NCI-H1092 (cell line): ENCODE measurements at places on chromosomes 2 and 18.
A peak's percentile ranks its signal among the peaks of the same experiment; 100 is the strongest.

DNA sequence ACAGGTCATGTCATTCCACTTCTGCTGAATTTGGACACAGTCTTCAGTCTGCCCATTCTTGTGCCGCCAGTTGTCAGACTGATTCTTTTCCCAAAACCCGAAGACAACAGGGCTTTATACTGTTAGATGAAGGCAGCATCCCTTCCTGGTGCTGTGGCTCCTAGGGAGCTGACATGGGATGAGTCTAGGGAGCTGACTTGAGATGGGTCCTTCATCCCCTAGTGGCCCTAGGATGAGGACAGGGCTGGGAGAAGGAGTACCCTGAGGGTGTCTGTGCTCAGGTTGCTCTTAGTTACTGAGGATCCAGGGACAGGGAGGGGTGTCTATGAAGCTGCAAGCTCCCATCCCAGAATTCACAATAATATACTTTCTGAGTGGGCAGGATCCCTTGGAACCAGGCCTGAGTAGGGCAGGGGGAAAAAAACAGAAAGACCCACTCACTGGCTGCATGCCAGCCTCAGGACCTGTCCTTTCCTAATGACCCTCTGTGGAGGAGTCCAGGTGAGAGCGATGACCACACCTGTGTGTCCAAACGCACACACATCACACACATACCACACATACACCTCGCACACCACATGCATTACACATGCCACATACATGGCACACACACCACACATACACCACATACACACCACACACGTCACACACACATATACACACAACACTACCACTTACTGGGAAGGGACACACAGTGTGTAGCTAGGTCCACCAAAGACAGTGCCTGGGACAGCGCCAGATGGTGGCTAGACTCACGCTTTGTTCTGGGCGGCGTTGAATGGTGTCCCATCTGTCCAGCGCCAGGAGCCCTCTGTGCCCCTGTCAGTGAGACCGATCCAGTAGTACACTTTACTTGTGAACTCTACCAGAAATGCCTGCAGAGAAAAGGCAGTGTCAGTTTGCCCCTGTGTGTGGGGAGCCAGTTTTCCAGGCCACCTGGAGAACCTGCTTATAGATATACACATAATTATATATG is 11.1 kb downstream of the CLEC4F start:
- no peak for DNase-seq

DNA sequence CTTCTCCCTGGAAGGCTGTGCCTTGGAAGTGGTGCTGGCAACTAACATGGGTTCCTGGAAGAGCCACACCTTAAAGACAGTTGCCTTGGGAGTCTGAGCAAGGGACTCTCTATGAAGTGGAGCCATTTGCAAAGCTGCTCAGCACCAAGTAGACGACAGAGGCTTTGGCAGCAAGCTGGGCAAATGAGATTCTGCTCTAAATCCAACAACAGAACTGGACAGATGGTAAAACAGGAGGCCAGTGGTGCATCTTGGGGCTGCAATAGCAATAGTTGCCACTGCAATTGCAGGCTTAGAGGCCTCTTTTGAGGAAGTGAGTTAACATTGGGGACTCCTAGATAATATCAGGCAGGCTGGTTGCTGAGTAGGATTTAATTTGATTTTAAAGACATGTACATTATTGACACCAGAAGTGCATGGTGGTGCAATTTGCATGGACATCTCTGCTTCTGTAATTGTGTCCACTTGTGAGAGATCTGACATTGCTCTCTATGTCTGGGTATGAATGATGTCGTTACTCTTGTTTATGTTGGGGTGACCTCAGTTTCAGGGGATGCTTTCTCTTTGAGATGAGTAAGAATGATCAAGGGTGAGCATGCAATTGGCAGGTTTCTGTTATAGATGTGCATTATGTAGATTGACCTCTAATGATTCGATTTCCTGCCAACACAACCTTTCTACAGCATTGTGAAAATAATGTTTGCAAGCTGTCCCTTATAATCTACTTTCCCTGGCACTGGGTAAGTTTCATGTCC is 568.3 kb upstream of the MEX3C start:
- no peak for DNase-seq

DNA sequence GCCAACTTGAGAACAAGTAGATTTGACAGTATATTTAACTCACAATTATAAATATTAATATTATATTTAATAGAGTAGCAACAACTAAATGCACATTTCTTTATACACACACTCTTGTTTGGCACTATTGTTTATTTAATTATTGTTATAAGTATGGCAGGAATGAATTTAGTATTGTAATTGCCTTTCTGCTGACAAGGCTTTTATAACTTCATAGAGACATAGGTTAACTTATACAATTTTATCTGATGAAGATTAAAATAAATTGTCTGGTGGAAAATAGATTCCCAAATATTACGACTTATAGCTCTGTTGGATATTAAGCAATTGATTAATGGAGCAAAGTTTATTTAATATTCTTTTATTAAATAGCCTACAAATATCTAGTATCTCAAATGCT is 347.9 kb upstream of the CDH19 start:
- no peak for DNase-seq

DNA sequence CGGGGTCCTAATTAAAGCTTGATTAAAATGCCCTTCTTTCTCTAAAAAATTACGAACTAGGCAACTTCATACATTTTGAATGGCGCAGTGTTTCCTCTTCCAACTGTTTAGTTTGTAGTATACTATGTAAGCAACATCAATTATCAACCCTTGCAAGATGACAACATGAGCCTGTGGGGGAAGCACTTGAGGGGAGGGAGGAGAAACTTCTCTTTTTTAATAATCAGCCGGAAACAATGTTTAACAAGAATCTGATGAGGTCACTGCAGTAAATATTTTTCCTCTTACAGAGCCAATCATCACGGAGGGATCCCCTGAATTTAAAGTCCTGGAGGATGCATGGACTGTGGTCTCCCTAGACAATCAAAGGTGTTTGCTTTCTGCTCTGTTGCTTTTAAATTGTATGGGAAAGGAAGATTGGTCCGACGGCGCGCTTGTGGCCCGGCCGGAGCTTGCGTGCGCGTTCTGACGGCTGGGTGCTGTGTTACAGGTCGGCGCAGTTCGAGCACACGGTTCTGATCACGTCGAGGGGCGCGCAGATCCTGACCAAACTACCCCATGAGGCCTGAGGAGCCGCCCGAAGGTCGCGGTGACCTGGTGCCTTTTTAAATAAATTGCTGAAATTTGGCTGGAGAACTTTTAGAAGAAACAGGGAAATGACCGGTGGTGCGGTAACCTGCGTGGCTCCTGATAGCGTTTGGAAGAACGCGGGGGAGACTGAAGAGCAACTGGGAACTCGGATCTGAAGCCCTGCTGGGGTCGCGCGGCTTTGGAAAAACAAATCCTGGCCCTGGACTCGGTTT is 5.3 kb upstream of the DLX1 start:
- no peak for DNase-seq

- no peak for DNase-seq
These were observed 192.4 kb upstream of the ERBB4 start for GRCh38 chr2:212730994-212731393.

GRCh38 chr2:7203056-7203467 is 285.9 kb downstream of the RNF144A start:
- DNase-seq, result peak; percentile 18
